Amniotic epithelial cell (primary cell): ENCODE measurements at places on chromosomes 1 and 21.
A peak's percentile ranks its signal among the peaks of the same experiment; 100 is the strongest.

DNA sequence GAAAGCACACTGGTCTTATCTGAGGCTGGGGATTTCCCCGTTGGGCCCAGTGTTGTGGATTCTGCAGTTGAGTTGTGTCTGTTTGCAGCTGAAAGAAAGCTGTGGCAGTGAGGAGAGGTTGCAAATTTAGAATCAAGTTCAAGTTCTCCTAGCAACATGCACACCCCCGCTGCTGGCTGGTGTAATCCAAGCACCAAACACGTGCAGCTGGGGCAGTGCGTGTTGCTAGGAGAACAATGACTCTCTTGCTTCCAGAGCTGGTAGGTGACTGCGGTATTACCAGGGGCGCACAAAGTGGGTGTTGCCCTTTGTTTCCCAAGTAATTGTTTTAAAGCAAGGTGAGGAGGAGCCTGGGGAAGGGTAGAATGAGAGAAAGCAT, 91.5 kb downstream of the IER5 start:
- DNase-seq, result peak; percentile 52

GRCh38 chr1:19521411-19521810, 36.1 kb upstream of the CAPZB start:
- DNase-seq, result no peak

DNA sequence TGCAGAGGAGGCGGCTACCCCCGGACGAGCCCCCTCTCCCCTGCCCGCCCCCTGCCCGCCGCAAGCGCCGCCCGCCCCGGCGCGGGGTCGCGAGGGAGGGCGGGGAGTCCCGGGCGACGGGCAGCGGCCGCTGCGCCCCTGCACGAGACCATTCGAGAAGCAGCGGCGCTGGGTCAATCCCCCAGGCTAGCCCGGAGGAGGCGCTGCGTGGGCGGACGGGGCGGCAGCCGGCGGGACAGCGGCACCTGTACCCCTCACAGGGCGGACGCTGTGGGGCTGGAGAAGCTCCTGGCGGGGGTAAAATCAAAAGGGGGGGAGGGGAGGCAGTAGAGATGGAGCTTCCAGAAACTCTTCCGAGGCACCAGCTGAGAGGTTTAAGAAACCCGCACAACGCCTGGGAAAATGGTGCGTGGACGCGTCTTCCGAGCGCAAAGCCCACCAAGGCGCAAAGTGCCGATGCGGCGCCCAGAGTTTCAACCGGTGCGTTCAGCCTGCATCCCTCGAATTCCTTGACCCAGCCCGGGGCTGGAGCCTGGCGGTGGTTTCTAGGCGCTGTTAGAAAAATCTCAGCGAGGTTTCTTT, at the start of gene PLPPR5:
PLPPR5 (minus strand) TSS at position 1 of the 582 bp plus-strand sequence. CDS start 190 bp downstream, outside the sequence.
- no peak for DNase-seq

DNA sequence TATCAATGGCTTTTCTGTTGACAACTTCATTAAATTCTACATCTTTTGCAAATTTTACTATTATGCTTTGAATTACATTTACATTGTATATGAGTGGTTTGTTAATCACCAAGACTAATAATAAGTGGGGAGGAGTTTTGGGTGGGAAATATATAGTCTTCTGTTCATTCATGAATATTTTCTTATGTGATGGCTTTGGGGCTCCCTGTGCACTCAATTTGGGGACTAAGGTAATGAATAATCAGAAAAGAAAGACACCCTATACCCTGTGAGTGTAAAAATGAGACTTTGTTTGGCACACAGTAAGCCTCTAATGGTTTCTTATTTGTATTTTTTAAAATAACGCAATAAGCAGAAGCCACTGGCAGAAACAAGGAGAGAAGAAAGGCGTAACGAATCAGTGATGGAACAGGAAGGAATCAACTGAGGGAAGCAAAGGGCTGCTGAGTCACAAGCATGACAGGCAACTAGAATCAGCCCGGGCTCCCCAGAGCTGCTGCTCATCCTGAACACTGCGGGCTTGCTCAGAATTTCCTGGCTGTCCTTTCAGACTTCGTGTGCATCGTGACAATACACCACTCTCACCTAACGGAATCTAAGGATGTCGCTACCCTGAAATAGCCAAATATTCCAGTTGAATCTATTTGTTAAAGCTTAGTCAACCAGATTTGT, 20.8 kb upstream of the RGS2 start:
- peak; percentile 78 for DNase-seq

- peak; percentile 44 for DNase-seq
Measured at GRCh38 chr21:17492415-17493168, 20.3 kb upstream of the CXADR start.

DNA sequence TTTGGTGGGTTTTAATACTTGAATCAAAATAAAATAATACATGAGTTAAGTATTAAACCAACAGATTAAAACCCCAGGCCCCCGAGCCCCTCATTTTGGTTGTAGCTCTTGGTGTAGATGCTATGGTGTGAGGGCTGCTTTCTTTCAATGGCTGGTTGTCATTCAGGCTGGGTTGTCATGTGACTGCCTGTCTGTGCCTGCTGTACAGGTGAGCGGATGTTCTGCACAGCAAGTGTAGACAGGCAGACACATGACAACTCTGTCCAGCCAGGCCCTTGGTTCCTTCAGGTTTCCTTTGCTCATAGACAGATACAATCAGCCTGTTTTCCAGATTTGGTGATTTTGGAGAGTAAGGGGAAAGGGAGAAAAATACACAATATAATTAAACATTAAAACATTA, 281.9 kb upstream of the C1orf105 start:
- DNase-seq, result no peak

- no peak for DNase-seq
Measured at GRCh38 chr1:82934074-82934473, 1064.9 kb downstream of the TTLL7 start.

DNA sequence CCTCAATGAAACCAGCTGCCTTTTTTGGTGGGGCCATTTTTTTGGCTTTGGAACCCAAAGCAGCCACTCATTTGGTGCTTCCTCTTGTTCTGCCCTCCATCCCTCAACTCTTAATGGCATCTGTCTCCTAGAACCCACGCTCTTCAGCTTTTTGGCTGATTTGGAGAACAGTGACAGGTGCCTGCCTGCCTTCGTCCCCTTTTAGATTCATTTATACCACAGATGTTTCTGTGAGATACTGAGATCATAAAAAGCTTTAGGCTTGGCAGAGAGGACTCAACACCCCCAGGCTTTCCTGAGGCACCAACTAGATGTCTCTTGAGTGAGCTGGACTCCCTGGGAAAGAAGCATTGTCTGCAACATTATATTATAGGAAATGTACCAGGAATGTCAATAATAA, 20.4 kb upstream of the YTHDF2 start:
- no peak for DNase-seq

DNA sequence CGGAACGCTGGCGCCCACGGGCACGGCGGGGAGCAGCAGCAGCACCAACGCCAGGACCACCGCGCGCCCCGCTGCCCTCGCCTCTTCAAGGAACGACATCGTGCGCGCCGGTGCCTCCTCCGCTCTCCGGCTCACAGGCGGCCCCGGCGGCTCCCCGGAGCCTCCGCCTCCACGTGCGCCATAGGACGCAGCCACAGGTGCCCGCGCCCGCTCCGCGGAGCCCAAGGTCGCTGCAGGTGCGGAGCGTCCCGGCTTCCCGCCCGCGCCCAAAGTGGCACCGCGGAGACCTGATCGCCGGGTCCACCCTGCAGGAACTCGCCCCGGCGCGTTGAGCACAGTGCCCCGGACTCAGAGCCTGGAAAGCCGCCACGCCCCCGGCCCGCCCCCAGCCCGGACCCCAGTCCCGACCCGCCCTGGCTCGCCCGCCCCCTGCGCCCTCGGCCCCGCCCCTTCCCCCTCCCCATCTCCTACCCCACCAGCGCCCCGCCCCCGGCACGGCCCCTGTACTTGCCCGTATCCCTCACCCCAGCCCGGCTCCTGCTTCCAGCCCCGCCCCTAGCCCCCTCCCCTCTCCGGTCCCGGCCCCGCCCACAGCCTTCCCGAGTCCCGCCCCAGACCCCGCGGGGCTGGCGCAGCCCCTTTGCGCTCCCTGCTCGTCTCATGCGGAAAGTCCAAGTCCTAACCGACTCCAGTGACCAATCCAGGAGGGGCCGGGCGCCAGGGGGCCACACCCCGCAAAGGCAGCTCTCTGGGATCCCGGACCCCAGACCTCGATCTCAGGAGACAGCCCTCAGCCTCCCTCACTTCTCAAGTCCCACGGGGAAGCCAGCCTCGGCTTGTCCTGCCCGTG, at the start of gene MEGF6:
MEGF6 (minus strand) TSS at position 339 of the 850 bp plus-strand sequence; CDS start at position 99, 240 bp downstream.
- DNase-seq, result no peak

GRCh38 chr1:233897325-233898162, 6.9 kb upstream of the SLC35F3 start:
- DNase-seq, result no peak

DNA sequence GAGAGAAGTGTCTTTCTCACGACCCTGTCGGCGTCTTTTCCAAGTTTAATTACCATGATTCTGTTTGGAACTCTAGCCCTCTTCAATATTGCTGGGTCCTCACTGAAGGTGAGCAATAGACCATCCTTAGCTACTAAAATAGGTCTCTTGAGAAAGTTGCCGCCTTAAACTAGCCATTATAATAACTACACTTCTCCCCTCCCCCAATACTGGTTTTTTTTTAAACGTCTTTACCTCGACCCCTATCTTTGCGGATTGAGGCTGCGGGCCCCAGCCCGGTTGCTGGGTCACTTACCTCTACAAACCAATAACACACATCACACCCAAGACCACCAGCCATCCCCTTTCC, 672 bp downstream of the ENSA start:
- DNase-seq, result no peak

DNA sequence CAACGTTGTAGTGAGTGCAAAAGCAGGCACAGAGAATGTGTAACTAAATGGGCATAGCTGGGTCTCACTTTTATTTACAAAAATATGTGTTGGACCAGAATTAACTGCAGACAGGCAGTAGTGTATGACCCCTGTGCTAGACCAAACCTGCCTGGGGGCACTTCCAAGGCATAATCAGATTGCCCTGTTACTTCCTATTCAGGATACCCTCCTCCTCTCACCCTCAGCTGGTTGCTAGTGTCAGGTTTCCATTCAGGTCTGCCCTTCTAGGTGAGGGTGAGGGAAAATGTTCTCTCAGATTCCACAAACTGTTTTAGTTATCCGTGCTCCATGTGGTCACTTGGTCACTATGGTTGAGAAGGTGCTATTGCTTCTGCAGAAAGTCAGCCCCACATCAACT, 387.3 kb downstream of the LMX1A start:
- DNase-seq, result no peak

DNA sequence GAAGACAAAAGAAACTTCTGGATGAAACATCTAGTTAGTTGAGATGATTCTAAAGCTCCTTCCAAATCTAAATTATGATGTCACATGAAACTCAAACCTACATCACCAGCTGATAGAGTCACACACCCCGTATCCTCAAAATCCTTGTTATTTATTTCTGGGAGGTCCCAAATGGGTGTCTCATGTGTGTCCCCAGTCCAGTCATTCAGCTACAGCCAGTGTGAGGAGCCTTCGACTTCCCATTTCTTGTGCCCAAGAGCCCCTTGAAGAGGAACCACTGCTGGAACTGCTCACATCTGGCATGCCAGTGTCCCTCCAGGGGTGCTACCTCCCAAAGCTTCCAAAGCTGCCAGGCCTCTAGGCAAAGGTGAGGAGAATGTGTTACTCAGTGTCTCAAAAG, 32.5 kb upstream of the KCNA3 start:
- no peak for DNase-seq

GRCh38 chr1:187244623-187245022, 415.9 kb downstream of the PLA2G4A start:
- peak; percentile 64 for DNase-seq

DNA sequence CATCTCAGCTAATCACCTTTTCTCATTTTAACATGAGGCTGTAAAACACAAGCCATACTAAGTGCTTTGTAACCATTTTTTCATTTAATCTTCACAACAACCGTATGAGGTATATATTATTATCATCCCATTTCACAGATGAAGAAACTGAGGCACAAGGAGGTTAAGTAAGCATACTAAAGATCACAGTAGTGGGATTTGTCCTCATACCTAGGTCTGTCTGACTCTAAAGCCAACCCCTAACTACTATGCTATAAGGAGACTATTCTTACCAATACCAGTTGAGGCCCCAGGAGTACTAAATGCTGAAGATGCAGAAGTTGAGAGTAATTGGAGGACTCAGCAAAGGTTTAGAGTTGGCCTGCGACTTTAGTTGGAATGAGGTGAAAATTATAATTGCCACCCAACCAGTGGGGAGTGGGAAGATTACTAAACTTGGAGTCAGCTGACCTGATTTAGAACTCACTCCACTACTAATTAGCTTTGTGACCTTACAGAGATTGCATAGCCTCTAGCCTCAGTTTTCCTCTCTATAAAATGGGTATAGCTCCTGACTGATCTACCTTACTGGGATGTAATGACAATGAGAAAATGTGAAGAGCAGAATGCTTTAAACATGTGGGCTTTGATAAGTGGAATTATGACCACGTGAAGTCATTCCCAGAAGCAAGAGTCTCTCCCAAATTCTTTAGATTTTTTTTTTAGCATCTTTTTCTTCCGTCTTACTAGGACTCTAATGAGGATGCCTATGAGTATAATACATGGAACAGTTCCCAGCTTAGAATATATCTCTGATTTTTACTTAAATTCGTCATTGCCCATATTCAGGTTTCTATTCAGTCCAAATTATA, 85.8 kb upstream of the IPO9 start:
- DNase-seq, result no peak
